Activated CD4-positive, alpha-beta T cell treated with anti-CD3 and anti-CD28 coated beads for 1 hour (primary cell): ENCODE measurements at places on chromosomes 5 and 9.

GRCh38 chr5:78799266-78800017, 150.9 kb upstream of the LHFPL2 start:
- no peak for DNase-seq

GRCh38 chr5:6567068-6567467, 65.8 kb downstream of the NSUN2 start:
- DNase-seq, result no peak

DNA sequence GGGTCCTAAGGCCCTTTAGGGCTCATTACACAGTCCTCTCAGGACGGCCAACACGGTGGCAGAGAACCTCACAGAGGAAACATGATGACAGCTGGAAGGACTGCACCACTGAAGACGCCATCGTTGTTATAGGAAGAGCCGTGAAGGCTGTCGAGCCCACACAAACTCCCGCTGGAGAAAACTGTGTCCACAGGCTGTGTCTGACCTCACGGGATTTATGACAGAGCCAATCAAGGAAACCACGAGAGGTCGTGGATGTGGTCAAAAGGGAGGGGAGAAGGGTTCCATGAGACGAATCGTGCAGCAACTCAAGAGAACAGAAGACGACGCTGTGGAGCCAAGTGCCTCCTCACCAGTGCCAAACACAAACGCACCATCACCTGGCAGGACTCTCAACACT, 12.2 kb downstream of the QSOX2 start:
- DNase-seq, result no peak

GRCh38 chr9:107712390-107712789, 222.8 kb upstream of the KLF4 start:
- no peak for DNase-seq

- DNase-seq, result no peak
These were observed 142.6 kb downstream of the SAXO1 start for GRCh38 chr9:18890372-18890771.

DNA sequence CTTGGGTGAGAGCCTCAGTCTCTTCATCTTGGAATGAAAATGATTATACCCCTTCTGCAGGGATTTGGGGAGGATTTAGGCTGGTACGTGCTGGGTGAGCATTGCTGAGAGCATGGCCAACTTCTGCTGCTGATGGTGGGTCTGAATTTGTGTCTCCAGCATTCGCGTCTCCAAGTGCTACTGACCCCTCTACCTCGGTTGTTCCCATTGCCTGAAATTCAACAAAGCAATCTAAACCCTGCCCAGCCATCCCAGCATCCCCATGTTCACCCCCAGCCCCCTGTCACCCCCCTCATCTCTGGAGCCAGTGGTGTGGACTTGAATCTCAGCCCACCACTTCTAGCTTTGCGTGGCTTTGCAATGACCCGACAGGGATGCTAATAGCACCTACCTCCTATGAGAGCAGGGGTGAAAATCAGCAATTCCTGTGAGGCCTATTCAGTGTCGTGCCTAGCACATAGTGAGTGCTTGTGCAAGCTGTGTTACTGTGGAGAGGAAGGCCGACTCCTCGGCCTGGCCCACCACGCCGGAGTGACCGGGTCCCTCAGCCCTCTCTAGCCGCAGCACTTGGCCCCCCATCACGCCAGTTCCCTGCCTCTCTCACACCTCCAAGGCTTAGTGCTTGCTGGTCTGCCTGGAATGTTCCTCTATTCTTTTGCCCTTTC, 43.4 kb upstream of the SH3PXD2B start:
- no peak for DNase-seq

DNA sequence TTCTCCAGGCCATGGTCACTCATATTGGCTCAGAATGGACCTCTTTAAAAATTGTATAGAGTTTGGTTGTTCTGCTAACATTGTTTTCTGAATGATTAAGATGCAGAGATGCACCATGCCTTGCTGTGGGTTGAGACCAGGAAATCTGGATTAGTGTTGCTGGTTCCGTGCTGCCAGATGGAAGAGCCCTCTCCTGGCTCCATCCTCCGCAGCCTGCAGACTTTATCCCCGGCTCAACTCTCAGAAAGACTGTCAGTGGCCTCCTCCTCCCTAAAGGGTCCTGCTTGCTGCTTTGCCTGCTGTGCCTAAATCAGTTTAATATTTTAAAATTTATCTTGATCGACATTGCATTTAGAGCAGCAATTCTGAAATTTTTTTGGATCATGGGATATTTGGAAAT, 196.7 kb downstream of the TENT4A start:
- DNase-seq, result no peak

GRCh38 chr9:108772301-108772894, 83.4 kb downstream of the ACTL7B start:
- DNase-seq, result no peak

- DNase-seq, result no peak
These were observed 2.0 kb downstream of the NR2F1-AS1 start for GRCh38 chr5:93578813-93579691.

GRCh38 chr9:135791431-135792267, 89.7 kb downstream of the KCNT1 start:
- no peak for DNase-seq

- peak; percentile 21 for DNase-seq
These were observed 2.0 kb downstream of the IER5L start for GRCh38 chr9:129175825-129176633.
